ENCODE measurements at places on chromosomes 7 and 10.
A peak's percentile ranks its signal among the peaks of the same experiment; 100 is the strongest.

DNA sequence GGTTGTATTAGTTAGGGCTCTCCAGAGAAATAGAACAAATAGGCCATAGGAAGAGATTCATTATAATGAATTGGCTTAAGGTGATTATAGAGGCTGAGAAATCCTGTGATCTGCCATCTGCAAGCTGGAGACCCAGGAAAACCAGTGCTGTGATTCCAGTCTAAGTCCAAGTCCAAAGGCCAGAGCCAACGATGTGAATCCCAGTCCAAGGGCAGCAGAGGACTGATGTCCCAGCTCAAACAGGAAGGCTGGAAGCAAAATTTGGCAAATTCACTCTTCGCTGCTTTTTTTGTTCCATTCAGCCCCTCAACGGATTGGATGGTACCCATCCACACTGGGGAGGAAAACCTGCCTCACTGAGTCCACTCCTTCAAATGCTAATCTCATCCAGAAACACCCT lies 68.0 kb downstream of the JCAD start:
- DNase-seq = no peak

- DNase-seq = no peak
These were observed 9.6 kb upstream of the VIPR2 start for GRCh38 chr7:159154243-159154642.

DNA sequence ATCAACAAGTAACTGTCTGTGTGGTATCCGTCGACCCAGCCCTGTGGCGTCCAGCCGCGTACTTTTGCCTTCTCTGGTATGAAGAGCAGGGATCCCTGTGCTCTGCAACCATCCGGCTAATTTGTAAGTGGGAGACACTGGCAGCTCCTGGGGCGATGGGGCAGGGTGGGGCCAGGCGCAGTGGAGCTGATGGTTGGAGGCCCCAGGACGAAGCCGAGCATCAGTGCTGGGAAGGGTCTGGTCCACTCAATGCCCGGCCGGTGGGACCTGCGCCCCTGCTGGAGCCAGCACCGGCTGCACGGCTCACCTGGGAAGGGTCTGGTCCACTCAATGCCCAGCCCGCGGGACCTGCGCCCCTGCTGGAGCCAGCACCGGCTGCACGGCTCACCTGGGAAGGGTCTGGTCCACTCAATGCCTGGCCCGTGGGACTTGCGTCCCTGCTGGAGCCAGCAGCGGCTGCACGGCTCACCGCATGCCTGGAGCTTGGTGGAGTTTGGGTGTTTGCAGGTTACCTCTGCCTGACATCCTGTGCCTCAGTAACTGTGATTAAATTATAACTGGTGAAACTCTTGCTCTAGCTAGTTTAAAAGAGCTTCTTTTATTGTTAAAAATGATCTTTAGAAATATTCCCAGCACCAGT lies 96.1 kb downstream of the NKX6-2 start:
- DNase-seq = no peak

DNA sequence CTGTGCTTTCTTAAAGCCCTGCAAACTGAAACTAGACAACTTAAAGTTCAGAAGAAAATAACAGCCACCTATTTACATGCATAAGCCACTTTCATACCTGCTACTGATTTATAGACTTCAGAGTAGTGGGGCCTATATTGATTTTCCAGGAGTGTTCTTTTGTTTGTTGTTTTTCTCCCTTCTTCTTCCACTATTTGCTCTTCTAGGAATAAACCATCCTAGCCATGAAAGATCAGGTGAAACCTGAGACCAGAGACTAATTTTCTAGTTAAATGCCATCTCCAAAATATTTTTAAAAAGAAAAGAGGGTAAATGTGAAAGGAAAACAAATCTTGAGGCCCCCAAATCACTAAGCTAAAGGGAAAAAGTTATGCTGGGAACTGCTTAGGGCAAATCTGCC lies 72.4 kb upstream of the C1GALT1 start:
- no peak for DNase-seq

- DNase-seq = no peak
These were observed 401.9 kb upstream of the PHF14 start for GRCh38 chr7:10571759-10572158.

GRCh38 chr7:108592646-108593201 lies 23.1 kb downstream of the DNAJB9 start:
- peak; percentile 64 for DNase-seq

DNA sequence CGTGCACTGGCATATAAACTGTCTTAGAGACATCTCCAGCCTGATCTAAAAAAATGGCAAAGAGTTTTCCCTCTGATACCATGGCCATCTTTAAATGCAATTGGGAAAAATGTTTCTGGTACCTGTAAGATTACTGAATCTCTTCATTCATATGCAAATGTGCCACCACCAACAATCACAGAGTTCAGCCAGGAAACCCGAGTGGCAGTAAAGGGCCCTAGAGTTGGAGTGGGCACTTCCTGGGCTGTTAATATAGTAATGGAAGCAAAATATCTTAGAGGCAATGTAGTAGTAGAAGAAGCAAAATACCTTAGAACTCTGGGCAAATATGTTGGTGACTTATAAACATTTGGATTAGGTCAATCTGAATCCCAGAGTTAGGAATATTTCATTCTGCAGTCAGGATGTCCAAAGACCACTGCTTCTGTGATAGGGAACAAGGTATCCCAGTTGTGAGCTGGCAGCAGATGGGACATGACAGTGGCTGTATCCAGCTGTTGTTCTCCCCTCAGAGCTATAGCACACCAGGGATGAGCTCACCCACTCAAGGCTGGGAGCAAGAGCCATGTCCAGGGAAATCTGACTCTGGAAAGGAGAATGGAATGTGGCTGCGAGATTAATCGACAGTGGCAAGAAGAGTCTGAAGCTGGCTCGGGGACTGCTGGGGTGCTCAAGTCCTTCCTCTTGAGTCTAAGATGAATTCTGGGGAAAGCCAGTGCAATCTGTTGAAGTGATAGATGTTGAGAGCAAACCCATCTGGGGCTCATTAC lies 332.1 kb downstream of the PHTF2 start:
- DNase-seq = no peak

GRCh38 chr7:78167860-78168259 lies 369.3 kb downstream of the PHTF2 start:
- DNase-seq = no peak

DNA sequence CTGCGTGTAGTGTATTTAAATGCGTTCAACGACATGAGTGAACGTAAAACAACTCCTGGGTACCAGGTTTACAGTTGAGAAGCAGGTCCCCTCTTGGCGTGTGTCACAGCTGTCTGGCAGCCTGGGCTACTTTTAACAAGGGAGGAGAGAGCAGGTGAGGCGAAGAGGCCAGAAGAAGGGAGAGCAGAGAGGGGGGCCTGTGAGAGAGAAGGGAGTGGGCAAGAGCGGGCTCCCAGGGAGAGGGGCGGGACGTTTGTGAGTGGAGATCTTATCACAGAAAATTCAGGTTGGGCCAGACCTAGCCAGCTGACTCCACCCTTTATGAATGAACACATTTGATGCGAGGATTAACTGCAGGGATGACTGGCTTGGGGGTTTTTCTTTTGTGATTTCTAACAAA lies 154.0 kb downstream of the CAMK1D start:
- no peak for DNase-seq

DNA sequence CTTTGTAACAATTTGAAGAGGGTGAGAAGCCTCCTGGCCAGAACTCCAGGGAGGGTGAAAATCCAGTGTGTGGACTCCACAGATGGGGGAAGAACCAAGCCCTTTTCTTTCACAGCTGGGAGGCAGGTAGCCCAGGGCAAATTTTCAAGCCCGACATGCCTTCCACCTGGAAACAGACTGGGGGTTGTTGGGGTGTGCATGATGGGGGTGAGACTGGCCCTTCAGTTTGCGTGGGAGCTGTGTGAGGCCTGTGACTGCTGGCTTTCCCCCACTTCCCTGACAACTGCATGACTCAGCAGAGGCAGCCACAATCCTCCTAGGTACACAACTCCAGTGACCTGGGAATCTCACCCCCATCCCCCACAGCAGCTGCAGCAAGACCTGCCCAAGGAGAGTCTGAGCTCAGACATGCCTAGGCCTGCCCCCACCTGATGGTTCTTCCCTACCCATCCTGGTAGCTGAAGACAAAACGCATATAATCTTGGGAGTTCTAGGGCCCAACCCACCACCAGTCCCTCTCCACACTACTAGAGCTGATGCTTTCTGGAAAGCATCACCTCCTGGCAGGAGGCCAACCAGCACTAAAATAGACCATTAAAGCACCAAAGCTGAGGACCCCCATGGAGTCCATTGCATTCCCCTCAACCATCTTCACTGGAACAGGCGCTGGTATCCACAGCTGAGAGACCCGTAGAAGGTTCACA lies 445.4 kb downstream of the TFEC start:
- no peak for DNase-seq

GRCh38 chr10:26642896-26643653 lies 54.4 kb upstream of the PDSS1 start:
- no peak for DNase-seq
